ENCODE measurements at places on chromosomes 4 and X.

- DNase-seq: no peak
Observed at GRCh38 chr4:7798178-7798995, 141.3 kb downstream of the AFAP1 start.

GRCh38 chrX:7318661-7319060 lies 170.7 kb upstream of the PUDP start:
- no peak for DNase-seq

DNA sequence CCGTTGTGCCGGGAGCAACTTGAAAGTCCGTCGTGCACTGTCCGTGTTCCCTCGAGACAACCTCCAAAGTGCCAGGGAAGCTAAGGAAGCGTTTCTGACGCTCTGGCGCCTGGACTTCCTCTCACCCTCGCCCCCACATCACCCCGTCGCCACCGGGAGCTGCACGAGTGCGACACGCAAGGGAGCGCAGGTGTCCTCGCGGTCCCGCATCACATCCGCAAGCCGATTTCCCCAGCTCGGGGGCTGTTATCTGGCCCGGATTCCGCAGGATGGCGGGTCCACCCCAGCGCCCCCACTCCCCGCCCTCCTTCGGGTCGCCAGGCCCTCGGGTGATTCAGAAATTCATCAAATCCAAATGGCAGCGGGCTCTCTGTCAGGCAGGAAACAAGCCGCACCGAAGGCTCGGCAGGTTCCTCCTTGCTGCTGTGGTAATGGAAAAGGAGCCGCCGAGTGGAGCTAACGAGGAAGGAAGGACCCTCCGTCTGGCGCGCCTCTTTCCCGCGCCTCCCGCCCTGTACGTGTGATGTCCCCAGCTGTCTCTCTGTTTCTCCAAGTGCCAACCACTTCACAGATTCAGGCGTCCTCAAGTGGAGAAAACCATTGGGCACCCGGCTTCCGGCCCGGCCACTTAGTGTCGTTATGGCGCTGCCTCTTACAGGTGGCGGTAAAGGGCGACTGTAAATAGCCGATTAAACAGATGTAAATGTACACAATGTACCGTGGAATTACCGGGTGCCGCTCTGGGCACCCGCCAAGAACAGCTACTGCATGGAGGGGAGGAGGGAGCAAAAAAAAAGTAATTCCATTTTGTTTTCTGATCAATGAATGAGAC lies 921 bp upstream of the SETD7 start:
- peak; percentile 16 for DNase-seq

DNA sequence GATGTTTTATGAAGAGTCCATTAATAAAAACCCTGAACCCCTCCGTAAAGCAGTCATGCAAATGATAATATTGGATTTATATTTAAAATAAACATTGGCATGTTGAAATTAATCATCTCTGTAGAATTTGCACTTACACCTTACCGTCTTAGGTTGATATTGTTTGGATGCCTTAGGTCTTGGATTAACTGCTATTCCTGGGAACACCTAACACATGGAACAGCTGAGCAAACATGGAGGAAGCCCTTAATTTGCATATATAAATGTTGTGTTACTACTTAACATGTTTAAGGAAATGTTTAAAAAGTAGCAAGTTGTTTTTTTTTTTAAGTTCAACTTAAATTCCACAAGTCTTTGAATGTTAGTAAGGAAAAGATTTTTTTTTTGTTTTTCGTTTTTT lies 62.5 kb downstream of the NSD2 start:
- DNase-seq: no peak

All from stimulated activated CD4-positive, alpha-beta T cell treated with anti-CD3 and anti-CD28 coated beads, Interleukin-12 subunit alpha, Interleukin-12 subunit beta, amount 100 ng/mL, for 24 hours (primary cell).